ENCODE measurements at places on chromosomes 6 and 20.

DNA sequence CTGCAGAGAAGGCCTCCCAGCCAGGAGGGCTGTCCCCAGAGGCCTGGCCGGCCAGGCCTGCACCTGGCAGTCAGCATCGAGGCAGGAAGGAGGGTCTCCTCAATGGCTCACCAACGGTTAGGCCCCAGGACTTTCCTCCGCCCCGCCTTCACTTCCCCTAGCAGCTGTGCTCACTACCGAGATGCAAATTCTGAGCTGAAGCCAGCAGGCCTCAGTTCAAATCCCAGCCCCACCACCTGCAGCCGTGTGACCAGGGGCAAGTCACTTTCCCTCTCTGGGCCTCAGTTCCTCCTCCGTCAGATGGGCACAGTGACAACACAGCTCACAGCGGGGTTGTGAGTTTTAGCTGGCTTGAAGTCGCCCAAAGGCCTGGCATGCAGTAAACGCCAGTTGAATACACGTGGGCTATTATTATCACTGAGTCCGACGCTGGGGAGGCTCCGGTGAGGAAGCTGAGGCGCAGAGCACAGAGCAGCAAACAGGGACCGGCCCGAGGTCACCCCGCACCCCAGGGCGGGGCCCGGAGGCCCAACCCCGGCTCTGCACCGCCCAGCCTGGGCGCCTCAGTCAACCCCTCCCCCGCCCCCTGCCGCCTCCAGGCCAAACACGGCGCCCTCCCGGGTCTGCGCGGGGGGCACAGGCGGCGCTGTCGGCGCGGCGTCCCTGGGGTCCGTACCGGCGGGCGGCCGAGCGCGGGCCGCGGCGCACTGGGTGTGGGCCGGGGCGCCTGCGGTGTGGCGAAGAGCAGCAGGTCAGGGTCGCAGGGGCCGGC, 671 bp downstream of the E2F1 start:
- DNase-seq = no peak

GRCh38 chr6:1327630-1328029, 15.7 kb downstream of the FOXQ1 start:
- DNase-seq = no peak

GRCh38 chr6:113558966-113559365, 298.2 kb upstream of the MARCKS start:
- DNase-seq = peak; percentile 45

- no peak for DNase-seq
Observed at GRCh38 chr6:37531026-37531425, 31.3 kb upstream of the CCDC167 start.

GRCh38 chr6:146679386-146679785, 80.6 kb downstream of the ADGB start:
- DNase-seq = no peak

- peak; percentile 74 for DNase-seq
Observed at GRCh38 chr20:37990571-37991151, 42.6 kb downstream of the TTI1 start.

DNA sequence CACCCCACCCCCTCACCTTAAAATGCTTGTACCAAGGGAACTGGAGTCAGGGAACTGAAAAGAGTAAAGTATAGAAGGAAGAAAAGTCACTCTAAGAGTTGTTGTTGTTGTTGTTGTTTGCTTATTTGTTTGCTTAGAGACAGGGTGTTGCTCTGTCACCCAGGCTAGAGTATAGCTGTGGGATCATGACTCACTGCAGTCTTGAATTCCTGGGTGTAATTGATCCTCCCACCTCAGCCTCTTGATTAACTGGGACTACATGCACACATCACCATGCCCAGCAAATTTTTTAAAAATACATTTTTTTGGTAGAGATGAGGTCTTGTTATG, 681.6 kb upstream of the GJE1 start:
- DNase-seq = no peak

DNA sequence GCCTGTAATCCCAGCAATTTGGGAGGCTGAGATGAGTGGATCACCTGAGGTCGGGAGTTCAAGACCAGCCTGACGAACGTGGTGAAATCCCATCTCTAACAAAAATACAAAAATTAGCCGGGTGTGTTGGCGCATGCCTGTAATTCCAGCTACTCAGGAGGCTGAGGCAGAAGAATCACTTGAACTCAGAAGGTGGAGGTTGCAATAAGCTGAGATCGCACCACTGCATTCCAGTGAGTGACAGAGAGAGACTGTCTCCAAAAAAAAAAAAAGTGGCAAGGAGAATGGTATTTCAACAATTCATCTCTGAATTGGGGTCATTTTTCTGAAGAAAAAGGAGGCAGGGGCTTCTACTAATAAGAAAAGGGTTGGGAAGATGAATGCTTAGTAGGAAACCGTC, 111.5 kb upstream of the NHSL1 start:
- DNase-seq = no peak

Measured in kidney glomerular epithelial cell (primary cell).